Activated CD4-positive, alpha-beta T cell treated with anti-CD3 and anti-CD28 coated beads for 1 hour (primary cell): ENCODE measurements at places on chromosomes 16 and 17.

- peak; percentile 61 for DNase-seq
Observed at GRCh38 chr17:46002311-46002972, 3.4 kb downstream of the STH start.

DNA sequence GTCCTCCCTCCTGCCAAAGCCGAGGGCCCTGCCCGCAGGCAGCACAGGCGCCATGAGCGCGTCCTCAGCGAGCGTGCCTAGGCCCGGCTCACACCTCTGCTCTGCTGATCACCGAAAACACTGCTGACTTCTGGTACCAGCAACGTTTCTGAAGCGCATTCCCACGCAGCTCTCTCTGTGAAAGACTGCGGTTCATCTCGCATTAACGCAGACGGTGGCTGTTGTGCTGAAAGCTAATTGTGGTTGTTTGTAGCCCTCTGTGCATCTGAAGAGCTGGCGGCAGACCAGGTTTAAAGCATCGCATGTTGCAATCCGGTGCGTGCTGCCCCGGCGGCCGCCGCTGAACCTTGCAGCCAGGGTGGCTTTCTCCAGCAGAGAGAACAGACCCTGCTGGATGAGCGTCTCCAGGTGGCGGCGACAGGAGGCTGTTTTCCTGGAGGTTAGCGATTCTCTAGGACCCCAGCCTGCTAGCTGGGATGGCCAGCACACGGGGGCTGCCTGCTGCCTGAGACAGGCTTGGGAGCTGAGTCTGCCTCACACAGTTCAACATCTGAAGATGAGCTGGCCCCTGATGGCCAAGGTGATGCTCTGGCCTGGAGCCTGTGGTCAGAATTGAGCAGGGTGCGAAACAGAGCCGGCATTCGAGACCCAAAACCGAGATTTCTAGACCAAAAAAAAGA lies 49.8 kb upstream of the CHMP6 start:
- DNase-seq, result no peak

GRCh38 chr16:54034684-54035083 lies 251.9 kb downstream of the IRX3 start:
- no peak for DNase-seq

- no peak for DNase-seq
Observed at GRCh38 chr17:27762527-27763305, 37.6 kb downstream of the NOS2 start.

GRCh38 chr17:57860414-57860999 lies 10.7 kb upstream of the MRPS23 start:
- no peak for DNase-seq

GRCh38 chr16:4830408-4830807 lies 16.7 kb downstream of the GLYR1 start:
- DNase-seq, result no peak

GRCh38 chr17:72822358-72823023 lies 270.0 kb downstream of the SLC39A11 start:
- no peak for DNase-seq

DNA sequence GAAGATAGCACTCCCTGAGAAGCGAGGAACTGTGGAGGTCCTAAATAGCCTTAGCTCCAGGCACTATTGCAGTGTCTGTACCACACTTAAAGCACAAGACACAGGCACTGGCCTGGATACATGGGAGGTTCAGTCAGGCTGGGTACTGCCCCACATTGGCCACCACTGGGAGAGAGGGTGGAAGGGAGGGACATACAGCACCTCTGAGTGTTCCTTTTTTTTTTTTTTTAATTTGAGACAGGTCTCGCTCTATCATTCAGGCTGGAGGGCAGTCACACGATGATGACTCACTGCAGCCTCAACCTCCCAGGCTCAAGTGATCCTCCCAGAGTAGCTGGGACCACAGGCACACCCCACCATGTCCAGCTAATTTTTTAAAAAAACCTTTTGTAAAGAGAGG lies 1.4 kb downstream of the GSG1L2 start:
- no peak for DNase-seq

GRCh38 chr16:23528644-23529310 lies 18.5 kb upstream of the GGA2 start:
- no peak for DNase-seq

DNA sequence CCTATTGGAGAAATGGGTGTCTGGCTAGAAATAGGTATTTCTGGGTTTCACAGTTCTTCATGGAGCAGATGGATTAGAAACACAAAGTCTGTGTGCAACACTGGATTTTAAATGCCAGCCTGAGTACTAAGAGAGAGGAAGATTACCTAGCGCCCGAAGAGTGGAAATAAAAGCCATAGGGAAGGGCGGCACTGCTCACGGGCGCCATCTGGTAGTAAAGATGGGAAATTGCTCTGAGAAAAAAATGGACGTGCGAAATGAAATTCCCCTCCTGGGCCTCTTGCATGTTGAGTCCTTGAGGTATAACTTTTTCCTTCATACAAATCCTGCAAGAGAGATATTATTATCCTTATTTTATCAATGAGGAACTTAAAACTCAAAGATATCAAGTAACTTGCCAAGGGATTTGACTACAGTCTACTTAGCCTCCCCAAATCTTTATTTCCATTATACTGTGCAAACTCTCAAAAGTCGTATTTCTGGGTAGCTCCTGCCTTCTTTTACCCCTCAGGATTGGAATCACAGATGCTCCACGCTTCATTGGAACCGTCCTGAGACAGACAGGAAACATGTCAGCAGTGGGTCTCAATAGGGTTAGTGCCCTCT lies 72.8 kb downstream of the MMD start:
- DNase-seq, result peak; percentile 11

- DNase-seq, result peak; percentile 30
Observed at GRCh38 chr16:70430667-70431536, 8.0 kb downstream of the ST3GAL2 start.

DNA sequence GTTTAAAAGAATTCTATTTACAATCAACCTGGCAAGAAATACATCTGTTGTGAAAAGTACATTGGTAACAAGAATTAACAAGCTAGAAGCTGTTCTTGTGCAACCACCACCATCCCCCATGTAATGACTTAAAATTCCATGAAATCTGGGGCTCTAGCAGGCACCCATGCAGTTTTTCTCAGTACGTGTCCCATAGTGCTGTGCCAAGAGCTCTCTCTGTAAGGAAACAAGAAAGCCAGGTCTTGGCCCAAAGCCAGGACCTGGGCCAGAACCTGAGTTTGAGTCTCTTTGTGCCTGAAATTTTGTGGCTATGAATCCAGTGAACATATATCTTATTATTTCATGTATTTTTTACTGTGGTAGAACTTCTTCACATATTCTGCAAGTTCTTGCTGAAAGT lies 46.6 kb downstream of the NUP93 start:
- no peak for DNase-seq

GRCh38 chr17:32349503-32349853 lies 479 bp upstream of the ZNF207 start:
- no peak for DNase-seq

- no peak for DNase-seq
Observed at GRCh38 chr17:45924332-45924820, 30.0 kb downstream of the MAPT start.

DNA sequence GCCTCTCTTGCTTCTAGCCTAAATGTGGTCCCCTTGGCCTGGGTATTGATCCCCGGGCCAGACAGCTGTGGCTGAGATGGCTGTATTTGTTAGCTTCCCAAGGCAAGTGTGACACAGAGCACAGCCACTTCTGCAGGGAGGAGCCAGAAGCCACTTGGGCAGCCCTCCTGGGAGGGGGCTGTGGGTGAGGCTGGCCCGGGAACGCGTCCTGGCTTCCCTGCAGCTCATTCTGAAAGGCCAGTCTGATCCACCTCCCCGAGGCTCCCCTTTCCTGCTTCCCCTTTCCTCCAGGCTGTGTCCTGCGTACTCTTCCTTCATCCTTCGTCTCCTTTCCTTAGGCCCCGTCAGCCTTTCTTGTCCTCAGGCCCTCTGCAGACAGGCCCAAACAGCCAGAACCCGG lies 8.0 kb downstream of the SERPINF2 start:
- no peak for DNase-seq

- no peak for DNase-seq
Observed at GRCh38 chr17:60901806-60902205, 224.2 kb downstream of the BCAS3 start.

DNA sequence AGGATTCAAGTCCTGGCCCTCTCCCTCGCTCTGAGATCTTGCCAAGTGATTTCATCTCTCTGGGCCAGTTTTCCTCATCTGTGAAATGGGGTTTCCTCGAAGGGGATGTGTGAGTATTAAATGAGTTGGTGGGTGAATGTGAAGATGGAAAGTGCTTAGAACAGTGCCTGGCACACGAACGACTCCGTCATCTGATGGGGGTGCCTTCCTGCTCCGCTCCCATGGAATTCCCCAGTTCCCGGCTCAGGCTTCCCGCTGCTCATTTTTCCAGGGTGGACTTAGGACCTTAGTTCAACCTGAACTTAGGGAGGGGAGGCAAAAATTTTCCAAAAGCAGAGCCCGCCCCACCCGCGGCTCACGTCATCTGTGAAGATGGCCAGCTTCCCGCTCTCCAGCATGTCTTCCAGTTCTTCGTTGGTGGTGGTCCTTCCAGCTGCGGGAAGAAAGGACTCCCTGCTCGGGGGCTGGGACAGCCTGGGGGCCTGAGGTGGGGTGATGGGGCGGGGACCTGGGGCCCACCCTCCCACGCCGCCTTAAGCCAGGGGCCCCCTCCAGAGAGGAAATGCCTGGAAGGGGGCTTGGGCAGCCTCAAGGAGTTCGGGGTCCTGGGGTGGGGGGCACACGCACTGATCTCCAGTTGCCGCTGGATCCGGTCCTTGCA lies 11.4 kb downstream of the HSD3B7 start:
- DNase-seq, result no peak

DNA sequence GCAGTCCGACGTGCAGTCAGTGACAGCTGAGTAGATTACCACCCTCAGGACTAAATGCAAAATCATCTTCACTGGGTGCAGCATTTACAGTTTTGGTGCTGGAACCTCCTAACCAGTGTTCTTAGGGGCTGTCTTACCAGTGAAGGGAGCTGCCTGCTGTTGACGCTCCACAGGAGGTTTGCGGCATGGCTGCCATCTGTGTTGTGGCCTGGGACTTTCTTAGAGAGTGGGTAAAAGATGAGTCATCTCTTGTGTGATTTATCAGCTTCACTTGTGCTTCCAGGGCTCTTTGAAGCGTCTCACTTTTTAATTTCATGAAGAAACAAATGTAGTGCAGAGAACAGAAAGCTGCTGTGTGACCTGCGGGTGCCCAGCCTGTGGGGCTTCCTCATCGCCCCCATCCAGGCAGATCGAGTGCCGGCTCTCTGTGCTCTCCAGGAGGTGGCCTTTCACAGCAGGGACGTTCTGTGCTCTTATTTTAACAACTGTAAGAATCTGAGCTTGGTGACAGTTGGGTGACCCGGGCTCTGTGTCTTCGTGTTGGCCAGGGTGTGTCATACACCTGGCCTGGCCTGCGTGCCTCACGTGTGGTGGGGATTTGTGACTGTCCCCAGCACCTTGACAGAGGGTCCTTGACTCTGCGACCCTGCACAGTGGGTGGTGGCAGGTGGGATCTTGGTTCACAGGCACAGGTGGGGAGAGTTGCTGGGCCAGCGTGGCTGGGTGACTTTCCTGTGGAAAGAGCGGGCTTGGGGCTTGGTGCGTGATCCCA lies 24.3 kb upstream of the ZNF750 start:
- peak; percentile 81 for DNase-seq

- DNase-seq, result no peak
Observed at GRCh38 chr16:87484487-87485331, 8.1 kb downstream of the ZCCHC14 start.
